ENCODE measurements at places on chromosomes 7 and 10.

GRCh38 chr7:106807474-106807873 lies 57.6 kb upstream of the PIK3CG start:
- no peak for DNase-seq

DNA sequence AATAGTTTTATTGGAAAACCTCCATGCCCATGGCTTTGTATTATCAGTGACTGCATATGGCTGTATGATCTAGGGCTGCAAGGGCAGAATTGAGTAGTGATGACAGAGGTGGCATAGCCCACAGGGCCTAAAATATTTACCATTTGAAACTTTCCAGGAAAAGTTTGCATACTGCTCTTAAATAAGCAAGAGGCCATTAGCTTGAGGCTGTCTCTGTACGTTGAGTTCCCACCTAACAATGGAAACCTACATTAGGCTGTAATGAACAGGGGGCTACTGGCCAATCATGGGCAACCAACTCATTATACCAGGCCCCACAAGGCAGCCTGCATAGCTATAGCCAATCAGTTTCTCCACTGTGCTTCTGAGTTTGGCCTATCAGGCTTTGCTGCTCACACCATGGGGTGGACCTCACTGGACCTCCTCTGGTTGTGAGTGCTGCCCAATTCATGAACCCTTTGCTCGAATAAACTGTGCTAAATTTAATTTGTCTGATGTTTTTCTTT lies 673 bp upstream of the ST8SIA6 start:
- peak; percentile 74 for DNase-seq

DNA sequence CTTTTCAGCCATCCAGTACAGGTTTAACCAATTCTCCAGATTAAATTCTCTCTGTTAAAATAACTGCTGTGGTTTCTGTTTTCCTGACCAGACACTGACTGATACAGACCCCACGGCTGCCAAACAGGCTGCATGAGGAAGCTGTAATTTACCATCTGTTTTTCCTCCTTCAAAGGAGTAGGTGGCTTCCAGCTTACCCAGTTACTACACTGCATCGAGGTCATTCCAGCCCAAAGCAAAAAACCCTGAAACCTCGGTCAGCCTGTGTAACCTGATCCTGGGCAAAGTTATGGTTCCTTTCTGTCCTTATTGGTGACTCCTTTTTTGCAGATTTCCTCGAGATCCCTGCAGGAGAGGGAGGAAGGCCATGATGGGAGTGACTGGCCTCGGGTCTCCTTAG lies 27.9 kb upstream of the LOXL4 start:
- no peak for DNase-seq

- DNase-seq, result no peak
These were observed 498.1 kb downstream of the KCNMA1 start for GRCh38 chr10:77139252-77140160.

Measured in CMK (cell line).